ENCODE measurements at places on chromosomes 5 and 9. TPM values are rescaled to one million over a fixed set of nuclear protein-coding genes. Genes with fewer than 3 reads are reported as not detected.

GRCh38 chr9:16268067-16268881, 602.2 kb downstream of the BNC2 start:
- DNase-seq = no peak

DNA sequence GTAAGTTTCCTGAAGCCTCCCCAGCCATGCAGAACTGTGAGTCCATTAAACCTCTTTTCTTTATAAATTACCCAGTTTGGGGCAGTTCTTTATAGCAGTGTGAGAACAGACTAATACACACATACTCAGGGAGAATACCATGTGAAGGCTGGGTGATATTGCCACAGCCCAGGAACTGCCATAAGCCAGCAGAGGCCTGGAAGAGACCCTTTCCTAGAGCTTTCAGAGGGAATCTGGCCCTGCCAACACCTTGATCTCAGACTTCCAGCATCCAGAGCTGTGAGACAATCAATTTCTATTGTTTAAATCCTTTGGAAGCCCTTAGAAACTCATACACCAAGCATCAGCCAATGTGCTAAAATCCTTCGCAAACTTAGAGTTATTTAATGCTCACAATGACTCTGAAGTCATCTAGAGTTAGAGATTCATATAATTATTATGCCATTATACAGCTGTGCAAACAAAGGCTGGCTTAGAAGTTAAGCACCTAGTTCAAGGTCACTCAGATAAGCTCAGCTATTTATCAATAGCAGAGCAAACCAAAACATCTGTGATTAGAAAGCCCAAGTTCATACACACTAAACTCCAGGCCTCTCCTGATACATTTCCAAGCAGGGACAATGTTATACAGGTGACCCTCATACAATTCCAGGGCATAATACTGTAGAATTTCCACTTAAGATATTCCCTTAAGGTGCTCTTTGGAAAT, 531.8 kb upstream of the DAP start:
- no peak for DNase-seq

GRCh38 chr9:119955276-119955675, 586.0 kb upstream of the BRINP1 start:
- no peak for DNase-seq

DNA sequence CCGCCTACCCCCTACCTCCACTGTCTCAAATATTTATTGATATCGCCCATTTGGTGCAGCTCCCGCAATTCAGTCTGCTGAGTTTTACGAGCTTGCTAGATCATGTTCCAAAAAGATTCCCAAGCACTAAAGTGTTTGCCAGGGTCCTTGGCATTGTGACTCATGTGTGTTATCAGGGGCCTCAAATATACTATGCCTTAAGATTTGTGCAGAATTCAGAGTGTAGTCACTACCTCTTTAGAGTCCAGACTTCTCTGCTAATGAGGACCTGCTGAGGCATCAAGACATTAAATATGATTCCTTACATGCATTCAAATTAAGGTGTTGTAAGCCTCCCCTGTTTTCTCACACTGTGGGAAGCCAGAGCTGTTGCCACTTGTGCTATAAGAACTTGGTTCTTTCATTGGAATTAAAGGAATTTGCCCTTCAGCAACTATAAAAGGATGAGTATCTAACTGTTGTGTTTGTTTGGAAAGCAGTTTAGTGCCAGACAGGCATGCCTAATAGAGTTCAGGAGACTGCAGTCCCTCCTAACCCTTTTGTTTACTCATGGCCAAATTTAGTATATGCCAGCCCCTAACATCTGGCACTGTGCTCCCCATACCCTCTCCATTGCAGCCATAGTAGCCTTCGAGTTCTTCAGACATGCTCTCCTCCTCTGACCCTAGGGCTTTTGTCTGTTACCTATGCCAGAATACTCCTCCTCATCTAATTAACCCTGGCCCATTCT, 316.4 kb downstream of the NR3C1 start:
- no peak for DNase-seq

Gene TRPM3
- total RNA-seq = 9.2 TPM

Gene DNAI1
- total RNA-seq = 0.52 TPM
